A549 treated with dexamethasone at 1 μM for 4 hours (cell line): ENCODE measurements at places on chromosomes 3 and 15. TPM values are rescaled to one million over a fixed set of nuclear protein-coding genes. Genes with fewer than 3 reads are reported as not detected.

CADM2 gene
- total RNA-seq, result 0.09 to 0.27 TPM (median 0.18 TPM) in 5 replicates

EPHB1 gene
- 0.07 to 0.24 TPM (median 0.09 TPM) in 4 of 5 replicates, not detected in the other for total RNA-seq

GOLGA8R gene
- 0.07 to 0.20 TPM (median 0.14 TPM) in 5 replicates for total RNA-seq

TMEM266 gene
- 0.13 to 0.29 TPM (median 0.22 TPM) in 5 replicates for total RNA-seq

XCR1 gene
- total RNA-seq, result not detected in 5 replicates

IL5RA gene
- not detected in 5 replicates for total RNA-seq

SLC2A2 gene
- not detected in 5 replicates for total RNA-seq

ADGRG7 gene
- total RNA-seq, result not detected in 5 replicates

CATSPER2 gene
- 0.17 to 1.8 TPM (median 0.86 TPM) in 5 replicates for total RNA-seq

CNOT10 gene
- 28.1 to 31.6 TPM (median 28.6 TPM) in 5 replicates for total RNA-seq

MCF2L2 gene
- total RNA-seq, result 0.19 to 0.69 TPM (median 0.26 TPM) in 5 replicates

THRB gene
- total RNA-seq, result 1.3 to 2.5 TPM (median 1.6 TPM) in 5 replicates

ZPLD1 gene
- not detected in 5 replicates for total RNA-seq

SMCO1 gene
- not detected in 5 replicates for total RNA-seq

C3orf80 gene
- 0.79 to 1.1 TPM (median 0.96 TPM) in 5 replicates for total RNA-seq

PTX3 gene
- 0.91 to 1.2 TPM (median 1.0 TPM) in 5 replicates for total RNA-seq

TRIP4 gene
- 24.5 to 35.4 TPM (median 26.1 TPM) in 5 replicates for total RNA-seq

ANKUB1 gene
- total RNA-seq, result not detected in 5 replicates

ASTE1 gene
- total RNA-seq, result 5.4 to 6.1 TPM (median 5.7 TPM) in 5 replicates

MELTF gene
- total RNA-seq, result 40.5 to 63.5 TPM (median 53.3 TPM) in 5 replicates

CD200 gene
- not detected in 5 replicates for total RNA-seq
